ENCODE measurements at places on chromosomes 3 and 15.

- peak; percentile 6 for DNase-seq
Measured at GRCh38 chr15:28001641-28002040, 97.5 kb downstream of the OCA2 start.

DNA sequence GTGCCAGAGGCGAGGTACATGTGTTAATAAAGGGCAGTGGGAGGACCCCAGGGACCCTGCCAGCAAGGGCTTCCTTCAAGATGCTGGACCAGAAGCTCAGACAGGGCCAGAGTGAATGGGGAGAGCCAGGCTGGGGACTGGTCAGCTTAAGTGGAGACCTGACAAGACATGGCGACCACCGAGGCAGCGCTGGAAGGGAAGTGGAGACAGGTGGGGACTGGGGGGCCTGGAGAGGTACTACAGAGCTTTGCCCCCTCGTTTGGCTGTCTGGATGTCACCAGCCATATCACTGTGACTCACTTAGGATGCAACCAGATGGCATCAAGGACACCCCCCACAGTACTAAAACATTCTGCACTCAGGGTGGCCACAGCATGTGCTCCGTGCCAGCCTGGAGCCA, 97.9 kb downstream of the ADCY5 start:
- DNase-seq = no peak

GRCh38 chr3:23877329-23877980, 39.3 kb downstream of the NKIRAS1 start:
- no peak for DNase-seq

DNA sequence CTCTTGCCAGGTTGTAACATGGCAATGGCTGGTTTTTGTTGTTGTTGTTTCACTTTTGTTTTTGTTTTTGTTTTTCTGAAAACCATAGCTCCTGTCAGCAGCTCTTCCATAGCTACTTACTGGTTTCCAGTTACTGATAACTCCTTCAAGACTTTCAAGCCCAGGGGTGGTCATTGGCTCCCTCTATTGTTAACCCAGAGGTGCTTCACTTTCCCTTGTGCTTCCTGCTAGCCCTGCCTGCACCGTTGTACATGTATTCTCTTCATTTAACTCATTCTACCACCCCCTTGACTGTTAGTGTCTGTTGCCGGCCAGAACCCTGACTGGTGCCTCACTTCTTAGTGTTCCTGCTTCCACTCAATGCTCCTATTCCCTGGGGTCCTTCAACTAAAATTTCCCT, 4.2 kb upstream of the TRAT1 start:
- DNase-seq = peak; percentile 67

- DNase-seq = no peak
Measured at GRCh38 chr3:126005951-126006350, 37.0 kb downstream of the ROPN1B start.

DNA sequence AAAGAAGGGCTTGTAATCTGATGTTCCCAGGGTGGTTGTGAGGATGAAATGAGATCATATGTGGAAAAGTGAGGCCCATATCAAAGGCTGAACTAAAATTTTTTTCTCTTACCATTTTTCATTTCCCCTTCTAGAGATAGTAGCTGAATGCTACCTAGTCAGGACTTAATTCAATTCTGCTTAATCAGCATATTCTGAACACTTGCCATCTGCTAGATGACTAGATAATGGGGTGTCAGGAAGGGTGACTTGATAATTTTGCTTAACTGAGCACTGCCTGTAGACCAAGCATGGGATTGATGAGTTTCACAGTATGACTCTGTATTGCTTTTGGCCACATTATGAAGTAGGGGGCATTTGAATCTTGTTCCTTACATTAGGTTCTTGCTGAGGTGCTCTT, 136.2 kb downstream of the CHST2 start:
- no peak for DNase-seq

DNA sequence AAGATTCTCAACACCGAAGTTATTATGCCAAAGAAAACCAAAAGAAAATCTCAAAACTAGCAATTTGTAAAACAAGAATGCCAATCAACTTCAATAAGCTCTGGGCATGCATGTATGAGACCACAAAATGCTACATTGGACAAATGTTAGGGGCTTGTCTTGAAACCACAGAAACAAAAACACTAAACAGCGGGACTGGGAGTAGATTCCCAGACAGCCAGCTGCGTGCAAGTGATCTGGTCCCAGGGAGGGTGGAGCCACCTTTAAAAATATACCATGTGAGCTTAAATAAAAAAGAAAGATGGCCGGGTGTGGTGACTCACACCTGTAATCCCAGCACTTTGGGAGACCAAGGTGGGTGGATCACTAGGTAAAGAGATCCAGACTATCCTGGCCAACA, 163.6 kb upstream of the PRICKLE2 start:
- no peak for DNase-seq

DNA sequence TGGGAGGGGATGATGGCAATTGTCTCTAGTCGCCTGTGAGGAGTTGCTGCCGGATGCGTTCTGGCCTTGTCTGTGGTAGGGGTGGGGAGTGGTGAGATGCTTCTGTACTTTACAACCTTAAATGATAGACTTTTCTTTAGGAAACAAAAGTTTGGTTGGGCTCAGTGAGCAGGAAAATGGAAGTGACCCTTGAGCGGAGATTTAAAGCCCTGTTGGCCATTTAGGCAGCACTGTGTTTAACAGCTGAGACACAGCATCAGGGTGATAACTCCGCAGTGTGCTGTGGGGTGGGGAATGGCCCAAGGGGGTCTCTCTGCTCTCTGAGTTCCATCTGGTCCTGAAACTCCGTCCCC, 36.6 kb downstream of the SPSB4 start:
- no peak for DNase-seq

GRCh38 chr3:142929890-142930289, 33.6 kb downstream of the PAQR9 start:
- no peak for DNase-seq

DNA sequence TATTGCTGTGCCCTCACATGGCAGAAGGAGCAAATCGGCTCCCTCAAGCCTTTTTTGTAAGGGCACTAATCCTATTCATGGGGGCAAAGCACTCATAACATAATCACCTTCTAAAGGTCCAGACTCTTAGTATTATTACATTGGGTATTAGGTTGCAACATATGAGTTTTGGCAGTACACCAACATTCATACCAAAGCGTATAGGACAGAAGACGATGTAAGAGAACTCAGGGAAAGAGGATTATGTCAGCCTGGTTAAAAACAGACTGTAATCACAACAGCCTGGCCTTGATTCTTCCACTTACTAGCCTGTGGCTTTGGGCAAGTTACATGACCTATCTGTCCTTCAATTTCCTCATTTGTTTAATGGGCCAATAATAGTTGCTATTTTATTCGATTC, 828.5 kb upstream of the NECTIN3 start:
- DNase-seq = no peak

- DNase-seq = peak; percentile 16
Measured at GRCh38 chr3:108820586-108820985, 2.0 kb upstream of the TRAT1 start.

GRCh38 chr3:16514755-16515353, 1.4 kb upstream of the RFTN1 start:
- DNase-seq = no peak

- no peak for DNase-seq
Measured at GRCh38 chr15:77603611-77604336, 28.9 kb downstream of the LINGO1 start.

DNA sequence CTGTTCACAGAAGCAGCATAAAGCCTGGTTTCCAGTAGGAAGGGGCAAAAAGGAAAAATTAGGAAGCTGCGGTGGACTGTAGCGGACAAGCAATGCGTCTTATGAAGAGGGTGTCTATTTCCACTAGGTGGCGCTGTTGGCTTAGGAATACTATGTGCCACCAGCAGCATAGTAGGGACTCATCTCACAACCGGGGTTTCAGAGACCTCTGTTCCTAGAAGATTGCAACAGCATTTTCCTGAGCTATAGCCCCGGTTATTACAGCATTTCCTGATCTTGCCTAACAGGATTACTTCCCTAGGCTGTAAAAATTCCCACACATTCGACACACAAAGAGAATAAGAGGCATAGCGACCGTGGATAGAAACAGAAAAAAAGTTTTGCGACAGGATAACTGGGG, 683.0 kb downstream of the TBL1XR1 start:
- no peak for DNase-seq

GRCh38 chr15:100332231-100332630, 9.5 kb downstream of the ADAMTS17 start:
- DNase-seq = no peak

- DNase-seq = no peak
Measured at GRCh38 chr3:71447803-71448202, 135.7 kb downstream of the FOXP1 start.

GRCh38 chr3:29514170-29514569, 233.3 kb downstream of the RBMS3 start:
- no peak for DNase-seq

- DNase-seq = peak; percentile 37
Measured at GRCh38 chr3:142180761-142181362, 31.5 kb upstream of the TFDP2 start.

GRCh38 chr3:179732661-179733348, 80.0 kb downstream of the USP13 start:
- no peak for DNase-seq

GRCh38 chr3:121895121-121895520, 920 bp downstream of the SLC15A2 start:
- DNase-seq = no peak

- no peak for DNase-seq
Measured at GRCh38 chr3:167967257-167968036, 128.3 kb downstream of the GOLIM4 start.

- DNase-seq = no peak
Measured at GRCh38 chr3:24191801-24192403, 246.8 kb downstream of the NR1D2 start.

GRCh38 chr3:157142315-157142714, 17.6 kb downstream of the CCNL1 start:
- DNase-seq = no peak

- DNase-seq = no peak
Measured at GRCh38 chr3:31959951-31960792, 20.9 kb downstream of the OSBPL10 start.

DNA sequence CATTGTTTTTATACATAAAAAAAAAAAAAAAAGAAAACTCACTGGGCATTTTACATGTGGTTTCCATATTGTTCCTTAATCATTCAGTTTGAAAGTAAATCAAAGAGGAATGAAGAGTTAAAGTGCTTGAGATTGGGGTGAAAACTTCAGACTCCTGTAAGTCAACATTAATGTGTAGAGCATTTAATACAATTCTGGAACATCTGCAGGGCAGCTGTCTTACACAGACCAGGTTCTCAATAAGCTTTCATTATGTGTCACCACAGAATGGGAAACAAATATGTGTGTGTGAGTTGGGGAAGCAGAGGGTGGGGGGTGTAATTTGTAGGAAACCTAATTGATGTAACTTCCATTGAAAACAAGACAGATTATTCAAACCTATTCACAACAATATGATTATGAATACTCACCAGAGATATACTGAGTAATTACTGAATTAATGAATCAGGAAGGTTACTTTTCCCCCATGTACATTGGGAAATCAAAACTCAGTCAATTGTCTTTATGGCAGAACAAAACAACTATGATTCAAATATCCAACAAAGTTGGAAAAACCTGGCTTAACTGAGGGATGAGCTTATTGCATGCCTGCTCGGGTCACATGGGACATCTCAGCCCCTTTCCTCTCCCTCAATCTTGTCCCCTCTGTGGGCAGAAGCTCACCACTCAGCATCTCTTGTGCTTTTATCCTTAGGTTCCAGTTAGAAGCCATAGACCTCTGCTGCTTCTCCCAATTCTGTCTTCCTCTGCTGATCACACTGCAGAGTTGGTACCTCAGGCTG, 281.2 kb upstream of the THBS1 start:
- no peak for DNase-seq

DNA sequence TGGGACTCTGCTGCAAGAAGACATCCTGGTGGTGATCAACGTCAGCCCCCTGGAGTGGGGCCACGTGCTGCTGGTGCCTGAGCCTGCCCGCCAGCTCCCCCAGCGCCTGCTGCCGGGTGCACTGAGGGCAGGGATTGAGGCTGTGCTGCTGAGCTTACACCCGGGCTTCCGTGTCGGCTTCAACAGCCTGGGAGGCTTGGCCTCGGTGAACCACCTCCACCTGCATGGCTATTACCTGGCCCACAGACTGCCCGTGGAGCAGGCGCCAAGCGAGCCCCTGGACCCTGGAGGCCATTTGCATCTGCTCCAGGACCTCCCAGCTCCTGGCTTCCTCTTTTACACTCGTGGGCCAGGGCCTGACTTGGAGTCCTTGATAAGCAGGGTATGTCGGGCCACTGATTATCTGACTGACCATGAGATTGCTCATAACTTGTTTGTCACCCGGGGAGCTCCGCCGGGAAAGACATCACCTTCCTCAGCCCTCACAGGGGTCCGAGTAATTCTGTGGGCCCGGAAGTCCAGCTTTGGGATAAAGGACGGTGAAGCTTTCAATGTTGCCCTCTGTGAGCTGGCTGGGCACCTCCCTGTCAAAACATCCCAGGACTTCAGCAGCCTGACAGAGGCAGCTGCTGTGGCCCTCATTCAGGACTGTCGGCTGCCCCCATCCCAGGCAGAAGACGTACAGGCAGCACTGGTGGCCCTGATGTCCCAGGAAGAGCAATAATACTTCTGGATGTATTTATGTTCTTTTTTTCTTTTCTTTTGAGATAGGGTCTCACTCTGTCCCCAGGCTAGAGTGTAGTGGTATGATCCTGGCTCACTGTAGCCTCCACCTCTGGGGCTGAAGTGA, 7.6 kb downstream of the GDPGP1 start:
- DNase-seq = no peak

DNA sequence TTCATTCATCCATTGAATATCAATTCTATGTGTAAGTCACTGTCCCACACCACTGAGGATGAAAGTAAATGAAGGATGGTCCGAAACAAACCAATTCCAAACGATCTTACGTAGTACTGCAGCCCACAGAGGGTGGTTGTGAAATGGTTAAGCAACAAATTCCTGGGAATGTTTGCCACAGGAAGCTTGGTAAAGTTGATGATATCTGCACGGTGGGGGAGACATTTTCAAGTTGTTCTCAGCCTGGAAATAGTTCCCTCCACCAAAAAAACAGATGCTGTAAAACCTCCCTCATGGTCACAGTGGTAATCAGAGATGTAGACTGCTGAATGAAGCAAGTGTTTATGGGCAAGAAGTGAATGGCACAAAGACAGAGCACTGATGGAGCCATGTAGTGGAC, 35.9 kb upstream of the BNC1 start:
- no peak for DNase-seq

DNA sequence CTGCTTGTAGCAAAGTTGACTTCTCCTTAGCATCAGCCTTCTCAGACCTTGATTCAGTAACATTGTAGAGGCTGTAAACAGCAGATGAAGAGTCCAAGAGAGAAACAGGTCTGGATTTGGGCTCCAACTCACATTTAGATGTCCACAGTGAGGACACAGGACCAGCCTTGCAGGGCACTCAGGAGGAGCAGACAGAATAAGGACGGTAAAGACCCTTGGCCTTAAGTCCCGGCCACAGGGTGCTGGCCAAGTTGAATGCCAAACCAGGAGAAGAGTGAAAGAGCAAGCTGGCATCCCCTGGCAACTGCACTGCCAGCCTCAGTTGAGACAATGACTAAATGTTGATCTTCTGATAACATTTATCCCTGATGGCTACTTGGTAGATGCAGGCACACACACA, 136.3 kb downstream of the LRRK1 start:
- DNase-seq = no peak

GRCh38 chr3:108079877-108080276, 11.0 kb downstream of the CD47 start:
- DNase-seq = no peak
